ENCODE measurements at places on chromosomes 7 and 10. TPM values are rescaled to one million over a fixed set of nuclear protein-coding genes. Genes with fewer than 3 reads are reported as not detected.
A peak's percentile ranks its signal among the peaks of the same experiment; 100 is the strongest.

METTL27 gene
- 3.5 TPM for total RNA-seq

GRCh38 chr7:55441774-55442522, 76.8 kb downstream of the LANCL2 start:
- H3K4me1 ChIP-seq, result no peaks in the 10 kb centered on the region
- no peak overlapping the region for H3K4me3 ChIP-seq
- no peak overlapping the region for H3K27ac ChIP-seq
- no peaks in the 10 kb centered on the region for H3K36me3 ChIP-seq
- no peaks in the 10 kb centered on the region for H3K27me3 ChIP-seq

DOCK1 gene
- total RNA-seq, result 32.0 TPM

DNA sequence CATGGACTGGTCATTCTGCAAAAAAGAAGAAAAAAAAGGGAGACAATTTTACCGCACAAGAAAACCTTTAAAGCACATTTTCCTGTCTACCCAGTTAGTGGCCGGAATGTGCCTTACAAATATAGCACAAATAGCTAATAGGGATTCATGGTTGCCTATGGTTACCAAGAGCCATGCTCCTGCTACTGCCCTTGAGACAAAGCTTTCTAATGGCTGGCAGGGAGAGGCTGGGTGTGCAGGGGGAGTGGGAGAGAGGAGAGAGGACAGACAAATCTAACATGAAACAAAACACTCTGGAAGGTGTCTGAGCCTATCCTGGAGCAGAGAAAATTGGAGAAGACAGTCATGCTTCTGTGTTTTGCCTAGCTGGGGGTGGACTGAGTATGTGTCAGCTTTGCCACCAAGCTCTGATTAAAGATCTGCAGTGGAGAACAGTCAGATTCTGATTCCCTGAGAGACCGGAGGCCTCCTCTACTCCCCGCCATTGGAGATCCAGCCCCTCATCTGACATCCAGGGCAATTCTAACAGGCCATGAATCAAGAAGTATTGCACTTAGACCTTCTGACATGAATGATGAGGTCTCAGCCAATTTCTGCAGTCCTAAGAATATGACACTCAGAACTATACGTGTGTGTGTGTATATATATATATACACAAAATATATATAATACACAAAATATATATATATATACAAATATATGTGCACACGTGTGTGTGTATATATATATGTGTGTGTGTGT, 80.2 kb downstream of the PRTFDC1 start:
- no peaks in the 10 kb centered on the region for H3K4me1 ChIP-seq
- no peak overlapping the region for H3K27ac ChIP-seq
- H3K4me3 ChIP-seq, result no peak overlapping the region
- H3K36me3 ChIP-seq, result no peaks in the 10 kb centered on the region

DNA sequence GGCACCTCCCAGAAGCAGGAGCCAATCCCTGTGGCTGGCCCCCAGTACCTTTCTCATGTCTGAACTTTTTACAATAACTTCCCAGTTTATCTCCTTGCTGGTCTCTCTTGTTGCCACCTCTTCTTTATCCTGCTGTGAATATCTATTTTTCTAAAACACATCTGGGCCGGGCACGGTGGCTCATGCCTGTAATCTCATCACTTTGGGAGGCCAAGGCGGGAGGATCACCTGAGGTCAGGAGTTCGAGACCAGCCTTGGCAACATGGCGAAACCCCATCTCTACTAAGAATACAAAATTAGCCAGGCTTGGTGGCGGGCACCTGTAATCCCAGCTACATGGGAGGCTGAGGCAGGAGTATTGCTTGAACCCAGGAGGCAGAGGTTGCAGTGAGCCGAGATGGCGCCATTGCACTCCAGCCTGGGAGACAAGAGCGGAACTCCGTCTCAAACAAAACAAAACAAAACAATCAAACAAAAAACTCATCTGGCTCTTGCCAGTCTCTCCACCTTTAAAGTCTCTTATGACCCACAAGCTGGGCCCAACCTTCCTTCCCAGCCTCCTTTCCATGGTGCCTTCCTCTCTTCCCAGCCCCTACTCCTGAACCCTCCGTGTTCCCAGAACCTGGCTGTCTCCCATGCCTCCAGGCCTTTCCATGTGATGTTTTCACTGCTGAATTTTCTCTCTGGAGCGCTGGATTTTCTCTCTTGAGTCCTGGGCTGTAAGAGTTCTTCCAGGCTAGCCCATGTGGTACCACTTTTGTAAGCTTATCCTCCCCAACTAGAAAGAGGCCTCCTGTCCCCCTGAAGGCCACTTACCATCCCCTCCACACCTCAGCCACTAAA, 51.3 kb downstream of the HIP1 start:
- no peaks in the 10 kb centered on the region for H3K36me3 ChIP-seq
- no peak overlapping the region for H3K4me3 ChIP-seq
- H3K27ac ChIP-seq, result no peak overlapping the region
- DNase-seq, result no peak
- H3K4me1 ChIP-seq, result peaks cover 8% of the 10 kb centered on the region

ACTL6B gene
- 1.2 TPM for total RNA-seq

TMEM213 gene
- 0.31 TPM for total RNA-seq

SMKR1 gene
- 57.0 TPM for total RNA-seq

DNA sequence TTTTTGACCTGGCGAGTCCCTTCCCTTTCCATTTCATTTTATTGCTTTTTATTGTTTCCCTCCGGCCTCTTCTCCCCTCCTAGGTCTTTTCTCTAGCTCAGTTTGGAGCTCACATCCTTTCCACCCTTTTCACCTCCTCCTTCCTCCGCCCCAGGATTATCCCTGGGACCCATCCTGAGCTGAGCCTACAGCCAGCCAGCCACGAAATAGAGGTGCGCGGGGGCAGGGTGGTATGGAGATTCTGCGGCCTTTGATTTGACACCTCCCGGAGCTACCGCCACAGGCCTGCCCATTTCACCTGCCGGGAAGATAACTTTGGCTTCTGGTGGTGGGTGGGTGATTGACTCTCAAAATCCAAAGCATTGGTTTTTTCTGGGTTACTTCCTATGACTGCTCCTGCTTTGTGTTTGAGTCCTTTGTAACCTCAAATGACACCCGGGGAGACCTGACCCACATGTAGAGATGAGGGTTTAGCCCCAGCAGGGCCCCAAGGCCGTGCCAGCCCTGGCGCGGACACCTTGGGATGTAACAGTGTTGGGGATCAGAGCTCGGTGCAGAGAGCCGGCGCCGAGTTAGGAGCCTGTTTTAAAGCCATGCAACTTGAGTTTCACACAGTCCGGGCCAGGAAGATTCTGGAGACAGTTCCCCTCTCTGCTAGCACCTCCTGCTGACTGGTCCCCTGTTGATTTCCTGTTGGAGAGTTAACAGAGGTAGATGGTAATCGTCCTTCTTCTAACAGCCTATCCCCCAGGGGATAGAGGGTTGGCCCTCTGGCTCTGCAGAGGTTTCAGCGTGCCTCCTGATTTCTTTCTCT, 1.5 kb downstream of the DUSP5 start:
- H3K27ac ChIP-seq, result peak overlapping the region; percentile 19
- DNase-seq, result peak; percentile 31
- H3K4me1 ChIP-seq, result peaks cover 58% of the 10 kb centered on the region
- H3K36me3 ChIP-seq, result no peaks in the 10 kb centered on the region
- peak overlapping the region; percentile 66 for H3K4me3 ChIP-seq

- no peak for DNase-seq
- H3K27ac ChIP-seq, result no peak overlapping the region
- no peak overlapping the region for H3K4me3 ChIP-seq
- H3K4me1 ChIP-seq, result peaks cover 7% of the 10 kb centered on the region
- no peaks in the 10 kb centered on the region for H3K36me3 ChIP-seq
These were observed 62.9 kb upstream of the MXI1 start for GRCh38 chr10:110144507-110144906.

DNA sequence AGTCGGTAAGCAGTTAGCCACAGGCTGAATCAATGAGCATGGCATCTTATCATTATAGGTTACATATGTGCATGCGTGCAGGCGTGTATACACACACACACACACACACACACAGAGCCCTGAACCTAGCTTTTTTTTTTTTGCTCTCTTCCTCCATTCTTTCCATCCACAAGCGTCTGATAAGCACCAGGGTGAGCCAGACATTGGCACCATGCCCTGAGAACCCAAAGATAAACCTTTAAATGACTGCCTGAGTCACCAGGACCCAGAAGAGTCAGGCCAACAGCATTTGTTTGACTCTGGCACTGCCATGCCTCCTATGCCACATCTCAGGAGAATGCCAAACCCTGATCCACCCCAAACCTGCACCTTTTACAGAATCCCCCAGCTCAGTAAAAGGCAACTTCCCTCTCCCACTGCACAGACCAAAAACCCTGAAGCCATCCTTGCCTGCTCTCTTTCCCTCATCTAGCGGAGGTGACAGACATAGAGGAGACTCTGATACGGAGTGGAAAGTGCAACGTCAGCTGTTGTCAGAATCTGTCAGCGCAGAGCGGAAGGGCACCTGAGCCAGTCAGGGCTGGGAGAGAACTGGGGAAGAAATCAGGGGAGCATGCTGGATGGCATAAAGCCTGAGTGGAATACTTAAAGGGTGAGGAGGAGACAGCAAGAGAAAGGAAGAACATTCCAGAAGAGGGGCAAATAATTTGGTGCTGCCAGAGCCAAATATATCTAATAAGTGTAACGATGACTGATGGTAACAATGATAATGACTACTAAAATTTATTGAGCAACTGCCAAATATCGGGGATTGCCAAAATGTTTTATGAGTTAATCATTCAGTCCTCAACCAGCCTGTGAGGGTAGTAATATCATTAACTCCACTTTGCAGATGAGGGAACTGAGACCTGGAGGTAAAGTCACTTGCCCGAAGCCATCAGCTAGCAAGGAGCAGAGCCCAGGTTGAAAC, 3.2 kb downstream of the PARP12 start:
- no peaks in the 10 kb centered on the region for H3K27me3 ChIP-seq
- H3K4me3 ChIP-seq, result no peak overlapping the region
- DNase-seq, result peak; percentile 78
- H3K4me1 ChIP-seq, result peaks cover 22% of the 10 kb centered on the region
- H3K36me3 ChIP-seq, result no peaks in the 10 kb centered on the region

GRCh38 chr7:147304376-147304775, 1187.8 kb downstream of the CNTNAP2 start:
- no peaks in the 10 kb centered on the region for H3K4me1 ChIP-seq
- DNase-seq, result no peak
- no peaks in the 10 kb centered on the region for H3K27me3 ChIP-seq
- no peak overlapping the region for H3K4me3 ChIP-seq

HEPACAM2 gene
- total RNA-seq, result 2.7 TPM

GRCh38 chr10:62239994-62240393, 28.6 kb downstream of the RTKN2 start:
- peak overlapping the region; percentile 33 for H3K27ac ChIP-seq
- no peaks in the 10 kb centered on the region for H3K27me3 ChIP-seq
- H3K36me3 ChIP-seq, result no peaks in the 10 kb centered on the region
- DNase-seq, result no peak
- no peak overlapping the region for H3K4me3 ChIP-seq

DNA sequence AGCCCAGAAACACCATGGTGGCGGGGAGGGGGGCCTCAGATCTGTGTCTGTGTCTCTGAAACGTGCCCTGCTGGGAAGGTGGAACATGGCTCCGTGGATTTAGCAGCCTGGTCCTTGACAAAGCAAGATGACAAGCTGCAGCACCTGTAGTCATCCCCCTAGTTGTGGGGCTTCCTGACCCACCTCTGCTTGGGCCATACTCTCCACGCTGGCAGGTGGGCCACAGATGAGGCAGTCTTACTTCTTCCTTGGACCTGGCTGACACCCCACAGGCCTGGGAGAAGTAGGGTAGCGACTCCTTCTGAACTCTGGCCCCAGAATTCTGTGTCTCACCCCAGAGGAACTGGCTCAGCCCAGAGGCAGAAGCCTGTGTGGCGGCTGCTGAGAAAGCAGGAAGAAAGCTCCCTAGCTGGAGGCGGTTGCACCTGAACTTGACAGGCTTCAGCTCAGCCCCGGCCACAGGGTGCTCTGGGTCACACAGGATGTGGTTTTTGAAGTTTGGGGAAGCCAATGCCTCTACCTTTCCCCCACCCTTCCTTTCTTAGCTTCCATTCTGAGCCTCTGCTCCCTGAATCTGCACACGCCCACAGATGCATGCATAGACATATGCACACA, 113.9 kb downstream of the ABLIM1 start:
- H3K27me3 ChIP-seq, result no peaks in the 10 kb centered on the region
- no peak overlapping the region for H3K27ac ChIP-seq
- DNase-seq, result no peak
- H3K4me3 ChIP-seq, result no peak overlapping the region
- no peaks in the 10 kb centered on the region for H3K4me1 ChIP-seq
- H3K36me3 ChIP-seq, result no peaks in the 10 kb centered on the region

GDF10 gene
- total RNA-seq, result 47.3 TPM

GRCh38 chr10:78634389-78634815, 434.4 kb upstream of the ZMIZ1 start:
- H3K4me3 ChIP-seq, result no peak overlapping the region
- H3K4me1 ChIP-seq, result no peaks in the 10 kb centered on the region
- no peak for DNase-seq
- H3K27me3 ChIP-seq, result no peaks in the 10 kb centered on the region
- no peak overlapping the region for H3K27ac ChIP-seq

DNA sequence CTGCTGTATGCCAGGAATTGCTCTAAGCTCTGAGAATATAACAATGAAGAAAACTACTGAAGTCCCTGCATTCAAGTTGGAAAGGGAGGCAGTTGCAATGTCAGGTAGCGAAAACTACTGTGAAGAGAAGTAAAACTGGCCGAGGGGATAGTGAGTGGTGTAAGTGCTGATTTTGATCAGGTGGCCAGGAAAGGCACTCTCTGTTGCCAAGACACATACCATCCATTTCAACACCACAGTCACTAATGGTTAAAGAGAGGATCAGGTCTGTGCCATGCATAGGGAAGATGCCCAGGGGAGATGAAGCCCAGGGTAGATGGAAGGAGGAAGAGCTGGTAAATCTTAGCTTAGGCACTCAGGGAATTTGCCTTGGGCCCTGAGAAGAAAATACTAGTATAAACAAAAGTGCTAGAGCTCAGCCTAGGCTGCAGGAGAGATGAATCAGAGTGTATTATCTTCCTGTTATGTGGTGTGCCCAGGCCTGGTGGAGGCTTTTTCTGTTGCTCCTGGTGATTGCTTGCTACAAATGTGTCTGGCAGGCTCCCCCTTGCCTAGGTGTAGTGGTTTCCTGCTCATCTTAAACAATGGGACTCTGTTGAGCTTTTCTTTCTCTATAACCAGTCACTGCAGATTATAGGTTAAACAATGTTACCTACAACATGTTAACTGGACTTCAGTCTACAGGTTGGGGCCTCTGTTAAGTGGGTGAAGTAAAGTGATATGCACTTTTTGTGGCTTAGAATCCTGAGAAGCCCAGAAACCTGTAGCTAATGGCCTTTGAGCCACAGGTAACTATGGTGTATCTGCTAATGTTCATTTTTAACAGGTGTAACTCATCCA, 125.5 kb downstream of the LRRC4 start:
- no peaks in the 10 kb centered on the region for H3K27me3 ChIP-seq
- no peaks in the 10 kb centered on the region for H3K36me3 ChIP-seq
- no peak overlapping the region for H3K27ac ChIP-seq
- peaks cover 4% of the 10 kb centered on the region for H3K4me1 ChIP-seq
- no peak overlapping the region for H3K4me3 ChIP-seq
- no peak for DNase-seq

- no peak for DNase-seq
- H3K4me3 ChIP-seq, result no peak overlapping the region
- no peaks in the 10 kb centered on the region for H3K36me3 ChIP-seq
- no peaks in the 10 kb centered on the region for H3K27me3 ChIP-seq
- no peak overlapping the region for H3K27ac ChIP-seq
These were observed 240.9 kb upstream of the GRB10 start for GRCh38 chr7:51023547-51023946.

HECTD2 gene
- total RNA-seq, result 22.3 TPM
